CD4-positive, alpha-beta memory T cell (primary cell): ENCODE measurements at places on chromosomes 13 and 19. TPM values are rescaled to one million over a fixed set of nuclear protein-coding genes. Genes with fewer than 3 reads are reported as not detected.

DNA sequence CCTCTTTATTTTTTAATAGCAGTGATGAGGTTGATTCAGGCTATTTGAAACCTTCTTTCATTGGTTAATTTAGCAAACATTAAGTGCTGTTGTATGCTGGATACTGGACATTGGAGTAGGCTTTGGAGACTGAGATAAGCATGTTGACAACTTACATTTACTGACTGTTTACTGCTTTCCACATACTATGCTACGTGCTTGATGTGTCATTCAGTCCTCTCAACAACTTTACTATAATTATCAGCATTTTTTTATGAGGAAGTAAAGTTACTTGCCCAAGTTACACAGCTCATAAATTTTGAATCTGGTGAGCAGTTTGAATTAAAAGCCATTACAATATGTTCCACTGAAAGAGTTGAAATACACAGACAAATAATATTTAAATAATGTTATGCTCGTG lies 83.8 kb downstream of the GJA3 start:
- H3K27ac ChIP-seq = no peak overlapping the region
- H3K4me1 ChIP-seq = peaks cover 7% of the 10 kb centered on the region
- H3K27me3 ChIP-seq = no peaks in the 10 kb centered on the region
- no peak overlapping the region for H3K4me3 ChIP-seq
- DNase-seq = no peak

DNA sequence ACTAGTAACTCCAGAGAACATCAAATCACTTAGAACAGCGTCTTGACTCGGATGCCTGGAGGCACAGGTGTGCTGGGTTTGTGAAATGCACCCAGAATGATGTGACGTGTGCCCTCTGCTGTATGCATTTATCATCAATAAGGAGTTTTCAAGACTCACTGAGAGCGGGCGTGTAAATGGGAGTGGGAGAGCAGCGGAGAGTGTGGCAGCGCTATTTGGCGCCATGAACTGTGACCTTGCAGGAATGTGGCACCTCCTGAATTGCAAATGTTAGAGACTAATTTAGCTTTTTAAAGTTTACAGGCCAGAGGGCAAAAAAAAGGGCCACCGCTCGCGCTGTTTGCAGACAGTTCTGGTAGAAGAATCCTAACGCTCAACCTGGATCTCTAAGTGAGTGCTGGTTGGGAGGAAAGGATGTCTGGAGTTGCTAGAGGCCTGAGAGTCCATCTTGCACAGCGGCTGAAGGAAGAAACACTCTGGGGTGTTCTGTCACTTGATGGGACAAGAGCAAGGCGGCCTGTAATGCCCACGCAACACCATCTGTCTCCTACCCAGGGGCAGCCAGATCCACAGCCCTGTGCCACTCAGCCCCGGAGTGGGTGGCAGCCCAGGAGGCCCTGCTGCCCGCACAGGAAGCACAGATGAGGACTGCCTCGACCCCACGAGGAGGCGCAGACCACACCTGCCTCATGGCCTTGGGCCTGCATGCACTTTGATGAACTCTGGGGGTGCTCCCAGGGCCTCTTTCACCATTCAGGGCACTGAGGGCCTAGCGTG lies 19.7 kb downstream of the RANBP3 start:
- H3K36me3 ChIP-seq = no peaks in the 10 kb centered on the region
- no peak overlapping the region for H3K4me3 ChIP-seq
- no peaks in the 10 kb centered on the region for H3K27me3 ChIP-seq
- peak overlapping the region; percentile 78 for H3K27ac ChIP-seq

- H3K4me3 ChIP-seq = no peak overlapping the region
- H3K36me3 ChIP-seq = peaks cover 8% of the 10 kb centered on the region
- no peaks in the 10 kb centered on the region for H3K4me1 ChIP-seq
- no peak for DNase-seq
Observed at GRCh38 chr13:42152495-42152894, 104.0 kb downstream of the DGKH start.

DNA sequence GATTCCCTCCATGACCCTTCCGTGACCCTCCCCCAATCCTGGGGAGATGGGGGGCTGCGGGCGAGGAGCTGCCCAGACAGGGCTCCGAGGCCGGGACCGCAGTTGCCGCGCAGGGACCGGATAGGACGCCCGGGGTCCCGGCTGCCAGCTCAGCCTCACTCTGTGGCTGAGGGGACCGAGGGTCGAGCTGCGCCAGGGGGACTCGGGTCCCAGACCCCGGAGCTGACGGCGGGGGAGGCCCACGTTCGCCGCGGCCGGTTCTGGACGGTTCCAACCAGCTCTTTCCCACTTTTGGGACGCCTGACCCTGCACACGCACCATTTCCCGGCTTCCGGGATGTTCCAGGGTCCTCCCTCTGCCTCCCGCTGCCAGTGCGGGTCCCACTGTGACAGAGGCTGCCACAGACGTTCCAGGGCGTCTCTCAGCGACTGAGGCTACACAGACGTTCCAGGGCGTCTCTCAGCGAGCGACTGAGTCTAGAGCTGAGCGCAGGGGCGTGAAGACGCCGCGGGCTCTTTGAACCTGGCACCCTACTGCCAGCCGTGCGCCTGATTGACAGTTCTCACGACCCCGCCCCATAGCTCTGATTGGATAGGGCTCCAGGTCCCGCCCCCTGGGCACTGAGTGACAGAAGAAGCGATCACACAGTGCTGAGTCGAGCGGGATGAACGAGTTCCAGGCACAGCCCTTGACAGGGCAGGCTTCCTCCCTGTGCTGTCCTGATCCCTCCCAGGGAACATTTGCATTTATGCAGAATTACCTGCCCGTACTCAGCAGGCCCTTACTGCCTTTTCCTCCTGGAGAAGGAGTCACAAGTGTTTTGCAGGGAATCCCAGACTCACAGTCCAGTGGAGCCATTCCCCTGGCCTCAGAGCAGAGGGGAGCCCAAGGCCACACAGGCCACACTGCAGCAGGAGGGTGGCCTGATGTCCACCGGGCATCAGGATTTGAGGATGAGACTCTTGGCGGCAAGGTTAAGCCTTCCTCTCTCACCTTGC lies at the start of gene ZNF563:
Gene ZNF563 (minus strand): TSS at position 472 of the 998 bp plus-strand sequence. CDS start 151 bp downstream, at position 321.
- H3K27me3 ChIP-seq = no peaks in the 10 kb centered on the region
- peak within 1 kb of the TSS; percentile 80 for H3K27ac ChIP-seq
- no peaks in the 10 kb centered on the region for H3K36me3 ChIP-seq
- DNase-seq = peak; percentile 96

MYADM gene
- 42.1 TPM for total RNA-seq
